Activated CD4-positive, CD25-positive, alpha-beta regulatory T cell treated with anti-CD3 and anti-CD28 coated beads, Interleukin-2, amount 50 U/mL, for 16 hours (primary cell): ENCODE measurements at places on chromosomes 5 and 9.

DNA sequence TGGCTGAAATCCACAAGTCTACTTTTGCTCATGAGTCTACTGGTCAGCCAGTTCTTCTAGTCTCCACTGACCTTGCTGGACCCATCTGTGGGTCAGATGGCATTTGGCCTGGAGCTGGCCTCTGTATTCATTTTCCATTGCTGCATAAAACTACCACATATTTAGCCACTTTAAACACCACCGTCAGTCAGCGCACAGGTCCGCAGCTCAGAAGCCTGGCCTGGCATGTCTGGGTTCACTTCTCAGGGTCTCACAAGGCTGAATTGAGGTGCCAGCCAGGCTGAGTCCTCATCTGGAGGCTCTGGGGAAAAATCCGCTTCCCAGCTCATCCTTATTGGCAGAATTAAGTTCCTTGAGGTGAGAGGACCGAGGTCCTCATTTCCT is 54.7 kb downstream of the BARX1 start:
- no peak for DNase-seq

GRCh38 chr5:125199968-125200865 is 453.8 kb upstream of the ZNF608 start:
- DNase-seq: no peak

- no peak for DNase-seq
Observed at GRCh38 chr5:107129051-107129450, 541.7 kb downstream of the EFNA5 start.

DNA sequence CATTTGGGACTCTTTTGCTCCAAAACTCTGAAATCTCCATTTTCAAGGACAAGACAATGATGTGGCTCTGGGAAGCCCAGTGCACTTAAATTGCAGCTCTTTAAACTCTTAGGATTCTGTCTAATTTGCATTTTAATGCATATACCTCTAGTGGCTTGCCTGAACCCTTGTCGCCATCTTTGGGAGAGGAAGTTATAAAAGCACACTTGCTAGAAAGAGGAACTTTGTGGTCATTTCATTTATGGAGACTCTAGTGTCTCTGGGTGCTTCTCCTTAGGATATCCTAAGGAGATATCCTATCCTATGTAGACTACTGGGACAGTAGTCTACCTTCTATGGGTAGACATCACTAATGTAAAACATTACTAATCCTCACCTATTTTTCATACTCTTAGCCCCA is 77.3 kb upstream of the SLC1A3 start:
- no peak for DNase-seq
